Activated CD4-positive, alpha-beta T cell treated with anti-CD3 and anti-CD28 coated beads, Interleukin-2, amount 50 U/mL, for 48 hours (primary cell): ENCODE measurements at places on chromosomes 13 and 19.

DNA sequence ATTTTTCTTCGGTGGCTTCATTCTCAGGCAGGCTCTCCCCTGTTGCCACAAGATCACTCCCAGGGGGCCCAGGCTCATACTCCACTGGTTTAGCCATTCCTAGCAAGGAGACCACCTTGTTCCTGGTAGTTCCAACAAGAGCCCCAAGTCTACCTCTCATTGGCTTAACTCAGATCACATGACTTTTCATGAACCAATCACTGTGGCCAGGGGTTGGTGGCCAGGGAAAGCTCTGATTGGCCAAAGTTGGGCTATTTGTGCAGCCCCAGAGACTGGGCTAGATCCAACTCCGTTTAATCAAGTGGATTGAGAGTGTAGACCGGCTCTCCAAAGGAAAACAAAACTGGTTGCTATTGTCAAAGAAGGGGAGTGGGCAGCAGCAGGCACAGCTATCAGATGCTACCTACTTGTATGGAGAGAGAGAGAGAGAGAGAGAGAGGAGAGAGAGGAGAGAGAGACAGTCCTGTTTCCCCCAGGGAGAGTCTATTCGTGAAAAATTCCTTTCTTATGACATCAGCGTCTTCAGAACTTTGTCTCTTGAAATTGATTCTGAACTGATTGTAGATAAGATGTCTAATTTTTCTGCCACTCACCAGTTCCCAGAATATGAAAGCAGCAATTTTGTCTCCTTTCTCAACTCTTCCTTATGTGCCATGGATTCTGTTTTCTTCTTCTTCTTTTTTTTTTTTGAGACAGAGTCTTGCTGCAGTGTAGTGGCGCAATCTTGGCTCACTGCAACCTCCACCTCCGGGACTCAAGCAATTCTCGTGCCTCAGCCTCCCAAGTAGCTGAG is 5.9 kb downstream of the CEACAM19 start:
- DNase-seq, result no peak

- no peak for DNase-seq
These were observed 14.4 kb downstream of the ATP4B start for GRCh38 chr13:113643593-113643992.

- no peak for DNase-seq
These were observed 157.2 kb upstream of the OBI1 start for GRCh38 chr13:78816154-78816553.

GRCh38 chr19:34580408-34580807 is 96.6 kb downstream of the SCGB2B2 start:
- no peak for DNase-seq

DNA sequence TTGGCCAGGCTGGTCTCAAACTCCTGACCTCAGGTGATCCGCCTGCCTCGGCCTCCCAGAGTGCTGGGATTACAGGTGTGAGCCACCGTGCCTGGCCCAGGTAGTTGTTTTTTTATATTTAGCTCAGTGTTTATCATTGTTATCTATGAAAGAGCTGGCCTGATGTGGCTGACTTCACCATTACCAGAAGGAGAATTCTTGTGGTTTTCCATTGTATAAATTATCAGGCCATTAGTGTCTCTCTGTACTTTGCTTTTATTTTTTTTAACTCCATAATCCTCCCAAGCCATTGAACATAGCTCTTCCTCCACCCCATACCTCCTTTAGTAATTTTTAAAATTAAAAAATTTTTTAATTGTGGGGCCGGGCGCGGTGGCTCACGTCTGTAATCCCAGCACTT is 24.2 kb downstream of the CERS4 start:
- DNase-seq, result no peak

DNA sequence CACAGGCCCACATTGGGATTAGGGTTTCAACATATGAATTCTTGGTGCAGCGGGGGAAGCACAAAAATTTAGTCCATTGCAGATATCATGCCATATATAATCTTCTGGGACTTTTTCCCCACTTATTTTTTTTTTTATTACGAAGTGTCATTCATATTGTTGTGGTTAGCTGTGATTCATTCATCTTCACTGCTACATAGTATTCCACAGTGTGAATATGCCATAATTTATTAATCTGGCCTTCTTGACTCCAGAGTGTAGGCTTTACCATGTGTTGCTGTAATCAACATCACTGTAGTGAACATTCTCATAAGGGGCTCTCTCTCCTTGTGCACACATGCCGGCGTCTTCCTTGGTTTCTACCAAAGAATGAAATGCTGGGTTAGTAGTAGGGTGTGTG is 53.4 kb upstream of the RGCC start:
- DNase-seq, result no peak

- DNase-seq, result peak; percentile 77
These were observed 12.8 kb downstream of the RGCC start for GRCh38 chr13:41470196-41470595.

- DNase-seq, result no peak
These were observed 3.8 kb upstream of the LTBP4 start for GRCh38 chr19:40597329-40597838.

- DNase-seq, result peak; percentile 55
These were observed 386 bp downstream of the GIPR start for GRCh38 chr19:45668342-45668871.

GRCh38 chr19:5700455-5701092 is 10.5 kb downstream of the RPL36 start:
- DNase-seq, result no peak

- DNase-seq, result no peak
These were observed 4.2 kb upstream of the B3GLCT start for GRCh38 chr13:31195616-31196015.

DNA sequence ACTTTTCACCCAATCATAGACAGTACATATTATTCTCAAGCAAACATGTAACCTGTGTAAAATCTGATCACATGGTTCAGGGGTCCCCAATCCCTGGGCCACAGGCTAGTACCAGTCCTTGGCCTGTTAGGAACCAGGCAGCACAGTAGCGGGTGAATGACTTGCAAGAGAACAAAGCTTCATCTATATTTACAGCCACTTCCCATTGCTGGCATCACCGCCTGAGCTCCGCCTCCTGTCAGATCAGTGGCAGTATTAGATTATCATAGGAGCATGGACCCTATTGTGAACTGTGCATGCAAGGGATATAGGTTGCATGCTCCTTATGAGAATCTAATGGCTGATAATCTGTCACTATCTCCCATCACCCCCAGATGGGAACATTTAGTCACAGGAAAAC is 133.1 kb downstream of the MAB21L1 start:
- no peak for DNase-seq

GRCh38 chr19:33071887-33072286 is 7.2 kb upstream of the RHPN2 start:
- no peak for DNase-seq

GRCh38 chr13:53007872-53008271 is 20.7 kb upstream of the OLFM4 start:
- DNase-seq, result no peak

- DNase-seq, result no peak
These were observed 6.0 kb downstream of the KANK2 start for GRCh38 chr19:11191273-11191755.

GRCh38 chr19:40348961-40349507 is 539 bp downstream of the PLD3 start:
- peak; percentile 7 for DNase-seq

DNA sequence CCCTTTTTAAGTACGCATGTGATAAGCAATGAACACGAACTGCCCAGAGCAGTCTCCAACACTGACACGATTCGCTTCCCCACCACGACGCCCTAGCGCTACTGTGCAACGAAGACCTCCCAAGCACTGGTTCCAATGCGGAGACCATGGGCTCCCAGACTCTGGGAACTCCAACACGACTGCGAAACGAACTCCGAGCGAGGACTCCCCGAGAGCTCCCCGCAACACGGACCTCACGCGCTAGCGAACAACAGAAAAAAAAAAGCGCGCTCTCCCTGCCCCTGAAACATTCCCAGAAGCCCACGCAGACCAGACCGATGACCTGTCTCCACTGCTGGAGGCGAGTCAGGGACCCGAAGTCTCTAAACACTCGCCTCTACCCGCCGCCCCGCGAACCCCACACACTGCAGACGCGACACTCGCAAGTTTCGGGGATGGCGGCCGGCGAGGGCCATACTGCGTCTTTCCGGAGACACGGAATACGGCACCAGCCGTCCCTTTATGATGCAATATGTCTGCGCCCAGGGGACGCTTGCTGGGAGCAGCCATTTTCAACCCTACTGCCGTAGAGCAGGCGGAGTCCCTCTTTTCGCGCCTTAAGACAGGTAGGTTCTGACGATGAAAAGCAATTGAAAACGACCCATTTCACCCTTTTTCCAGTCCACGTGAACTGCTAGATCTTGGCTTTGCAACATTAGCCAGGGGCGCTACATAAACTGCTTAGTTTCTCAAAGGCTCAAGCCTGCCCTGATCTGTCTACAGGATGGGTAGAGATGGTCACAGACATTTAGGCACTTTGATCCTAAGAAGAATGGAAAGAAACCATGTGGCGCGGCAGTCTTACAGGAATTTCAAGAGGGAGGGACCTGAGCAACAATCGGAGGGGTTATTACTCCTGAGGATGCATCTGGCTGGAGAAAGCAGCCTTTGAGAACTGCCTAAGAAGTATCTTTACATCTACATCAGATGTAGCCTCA is at the start of gene ZNF577:
Gene ZNF577, minus strand, starts transcription at position 430 of the 977 bp plus-strand sequence. CDS start 7,569 bp downstream, outside the sequence.
- peak; percentile 63 for DNase-seq

GRCh38 chr13:44667943-44668342 is 91.8 kb upstream of the TSC22D1 start:
- DNase-seq, result no peak

- no peak for DNase-seq
These were observed 27.1 kb upstream of the UBL3 start for GRCh38 chr13:29877456-29878078.

DNA sequence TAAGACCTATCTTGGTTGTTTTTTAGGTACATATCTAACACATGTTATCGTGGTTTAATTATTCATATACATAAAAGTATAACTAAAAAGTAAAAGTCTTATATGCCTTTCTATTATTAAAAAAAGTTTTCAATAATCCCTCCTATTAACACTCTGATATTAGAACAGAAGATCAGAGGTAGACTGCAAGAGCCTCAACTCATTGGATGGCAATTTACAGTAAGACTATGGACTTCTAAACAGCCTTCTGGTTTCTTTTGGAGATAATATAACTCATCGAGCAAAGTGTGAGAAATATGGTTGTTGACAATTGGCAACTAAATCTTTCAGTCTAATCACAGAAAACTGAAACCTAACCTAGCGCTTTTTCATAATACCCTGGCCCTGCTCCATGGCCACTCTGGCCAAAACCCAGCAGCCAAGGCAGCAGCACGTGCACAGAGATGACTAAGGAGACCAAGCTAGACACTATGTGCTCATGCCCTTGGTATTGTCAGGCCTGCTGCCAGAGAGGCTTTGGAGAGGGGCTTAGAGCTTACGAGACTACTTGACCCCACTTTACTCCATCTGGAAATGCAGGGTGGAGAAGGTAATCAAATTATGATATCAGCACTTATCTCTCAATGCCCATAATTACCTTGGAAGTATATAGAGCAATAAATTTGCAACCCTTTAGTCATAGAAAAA is 40.6 kb upstream of the EEF1AKMT1 start:
- DNase-seq, result no peak

DNA sequence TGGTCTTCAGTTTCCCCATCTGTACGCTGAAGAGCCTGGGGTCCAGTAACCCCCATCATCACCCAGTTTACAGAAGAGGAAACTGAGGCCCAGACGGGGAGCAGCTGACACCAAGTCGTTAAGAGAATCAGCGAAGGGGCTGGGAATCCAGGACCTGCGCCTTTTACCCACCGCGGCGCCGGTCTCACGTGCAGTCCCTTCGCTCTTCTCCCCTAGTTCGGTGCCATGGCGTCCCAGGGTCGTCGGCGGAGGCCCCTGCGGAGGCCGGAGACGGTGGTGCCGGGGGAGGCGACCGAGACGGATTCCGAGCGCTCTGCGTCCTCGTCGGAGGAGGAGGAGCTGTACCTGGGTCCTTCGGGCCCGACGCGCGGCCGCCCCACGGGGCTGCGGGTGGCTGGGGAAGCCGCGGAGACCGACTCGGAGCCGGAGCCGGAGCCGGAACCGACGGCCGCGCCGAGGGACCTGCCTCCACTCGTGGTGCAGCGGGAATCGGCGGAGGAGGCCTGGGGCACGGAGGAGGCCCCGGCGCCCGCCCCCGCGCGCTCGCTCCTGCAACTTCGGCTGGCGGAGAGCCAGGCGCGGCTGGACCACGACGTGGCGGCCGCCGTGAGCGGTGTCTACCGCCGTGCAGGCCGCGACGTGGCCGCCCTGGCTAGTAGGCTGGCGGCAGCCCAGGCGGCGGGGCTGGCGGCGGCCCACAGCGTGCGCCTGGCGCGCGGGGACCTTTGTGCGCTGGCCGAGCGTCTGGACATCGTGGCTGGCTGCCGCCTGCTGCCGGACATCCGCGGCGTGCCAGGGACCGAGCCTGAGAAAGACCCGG is 698 bp downstream of the BLOC1S3 start:
- DNase-seq, result peak; percentile 32

- DNase-seq, result no peak
These were observed 23.6 kb upstream of the PHF11 start for GRCh38 chr13:49472186-49472585.

- DNase-seq, result no peak
These were observed 218.1 kb downstream of the TBC1D4 start for GRCh38 chr13:75263741-75264407.

DNA sequence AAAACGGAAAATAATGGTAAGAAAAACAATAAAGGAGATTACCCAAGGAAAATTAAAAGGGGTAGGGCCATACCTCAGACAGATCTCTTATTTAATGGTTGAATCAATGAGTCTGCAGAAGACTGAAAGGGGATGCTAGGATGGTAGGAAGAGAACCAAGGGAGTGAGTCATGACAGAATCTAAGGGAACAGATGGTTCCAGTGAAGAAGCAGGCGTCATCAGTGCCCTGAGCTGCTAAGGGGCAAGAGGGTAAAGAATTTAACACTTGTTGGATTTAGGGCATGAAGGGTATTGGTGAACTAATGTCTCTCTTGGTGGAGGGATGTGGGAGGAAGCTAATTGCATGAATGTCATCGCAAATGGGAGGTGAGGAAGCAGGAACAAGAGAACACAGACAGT is 329.2 kb upstream of the TSHZ3 start:
- DNase-seq, result no peak

GRCh38 chr19:45908956-45909355 is 5.6 kb downstream of the NANOS2 start:
- no peak for DNase-seq

- DNase-seq, result no peak
These were observed 199.1 kb downstream of the DCT start for GRCh38 chr13:94280349-94280748.

DNA sequence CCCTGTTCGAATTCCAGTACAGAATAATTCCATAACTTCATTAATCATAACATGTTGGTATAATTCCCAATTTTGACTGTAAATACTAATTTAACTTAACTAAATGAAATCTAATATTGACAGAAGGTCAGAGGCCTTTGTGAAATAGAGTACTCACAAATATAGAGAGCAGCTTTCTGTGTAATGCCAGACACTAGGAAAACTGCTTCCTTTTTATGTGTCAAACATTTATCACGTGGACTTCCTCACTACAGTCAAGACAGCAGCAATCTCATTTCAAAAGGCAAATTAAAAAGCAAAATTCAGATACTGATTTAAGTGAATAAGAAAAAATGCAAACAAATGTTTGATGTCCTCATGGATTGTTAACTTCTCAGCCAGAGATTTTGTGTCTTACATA is 13.1 kb downstream of the ITM2B start:
- no peak for DNase-seq

GRCh38 chr19:35228177-35228930 is at the start of gene FAM187B:
FAM187B (minus strand) TSS chr19:35228739; CDS start chr19:35228680, 59 bp downstream.
- DNase-seq, result no peak

- no peak for DNase-seq
These were observed 281.0 kb downstream of the ATP8A2 start for GRCh38 chr13:25652764-25653163.

GRCh38 chr13:23752111-23753001 is 136.8 kb downstream of the MIPEP start:
- DNase-seq, result no peak

GRCh38 chr13:36026531-36026930 is 104.7 kb downstream of the DCLK1 start:
- no peak for DNase-seq
